ENCODE measurements at places on chromosomes 12 and 14.

- DNase-seq = no peak
These were observed 5.9 kb downstream of the HCAR1 start for GRCh38 chr12:122724641-122725243.

- DNase-seq = no peak
These were observed 45.5 kb downstream of the NUAK1 start for GRCh38 chr12:106093246-106093645.

- DNase-seq = no peak
These were observed 19.8 kb downstream of the XRCC3 start for GRCh38 chr14:103695296-103696069.

DNA sequence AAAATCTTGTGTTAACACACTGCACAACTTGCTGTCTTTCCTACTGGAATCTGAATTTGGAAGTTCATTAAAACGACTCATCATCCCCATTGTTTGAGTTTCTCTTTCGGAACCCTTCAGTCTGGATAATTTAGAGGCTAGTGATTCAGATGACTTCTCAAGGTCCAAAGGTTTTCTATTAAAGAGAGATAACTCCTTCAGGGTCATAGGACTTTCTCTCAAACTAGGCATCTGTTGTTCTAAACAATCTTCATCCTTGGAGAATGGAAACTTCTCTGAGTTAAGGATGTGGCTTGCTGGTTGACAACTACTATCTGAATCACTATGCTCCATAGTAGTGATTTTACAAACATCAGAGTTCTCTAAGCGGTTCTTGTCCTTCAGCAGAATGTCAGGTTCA is 4.4 kb downstream of the MLH3 start:
- no peak for DNase-seq

DNA sequence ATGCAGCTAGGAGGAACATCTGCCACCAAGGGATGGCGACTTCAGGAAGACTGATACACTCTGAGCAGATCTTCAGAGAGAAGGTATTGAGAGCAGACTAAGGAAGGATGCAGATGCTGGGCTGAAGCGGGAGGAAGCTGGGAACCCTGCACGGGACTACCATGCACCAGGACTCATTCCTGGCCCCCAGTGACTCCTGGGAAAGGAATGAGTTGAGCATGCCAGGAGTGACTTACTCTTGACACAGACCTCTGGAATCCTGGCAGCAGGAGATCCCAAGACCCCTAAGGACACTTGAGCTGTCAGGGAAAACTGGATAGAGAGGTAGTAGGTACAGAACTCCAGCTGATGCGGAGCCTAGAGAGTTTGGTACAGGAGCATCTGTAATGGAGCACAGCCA is 336.1 kb downstream of the RPS29 start:
- DNase-seq = no peak

DNA sequence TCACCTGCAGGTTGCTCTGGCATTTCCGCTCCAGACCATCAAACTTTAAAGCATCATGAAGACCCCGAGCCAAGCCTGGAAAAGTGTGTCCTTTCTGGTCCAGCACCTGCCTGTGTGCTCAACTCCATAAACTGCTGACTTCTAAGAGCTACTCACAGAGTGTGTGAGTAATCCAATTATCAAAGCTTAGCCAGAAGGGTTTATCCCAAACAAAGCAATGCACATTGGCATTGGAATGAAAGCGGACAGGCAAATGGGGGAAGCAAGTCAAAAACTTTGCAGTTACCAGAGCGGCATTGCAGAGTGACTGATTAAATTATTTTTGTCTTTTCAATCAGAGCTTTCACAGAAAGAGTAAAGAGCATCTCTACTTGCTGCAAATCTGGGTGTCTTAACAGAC is 1262.4 kb upstream of the SEL1L start:
- DNase-seq = no peak

- DNase-seq = peak; percentile 89
These were observed at the start of gene ADSS1 for GRCh38 chr14:104723651-104724406. ADSS1 (plus strand) TSS chr14:104724229; CDS start chr14:104724271, 42 bp downstream.
